Activated CD4-positive, alpha-beta T cell treated with anti-CD3 and anti-CD28 coated beads, Interleukin-2, amount 10 ng/mL, durations not matched to agents 24 days and 14 days (primary cell): ENCODE measurements at places on chromosomes 2 and 18. TPM values are rescaled to one million over a fixed set of nuclear protein-coding genes. Genes with fewer than 3 reads are reported as not detected.

DBI gene
- 139 and 145 TPM in 2 replicates for total RNA-seq

GRCh38 chr2:182077023-182077422, 91.4 kb downstream of the PPP1R1C start:
- no peak for DNase-seq

- no peak for DNase-seq
Observed at GRCh38 chr18:22432657-22433137, 15.0 kb upstream of the CTAGE1 start.

DNA sequence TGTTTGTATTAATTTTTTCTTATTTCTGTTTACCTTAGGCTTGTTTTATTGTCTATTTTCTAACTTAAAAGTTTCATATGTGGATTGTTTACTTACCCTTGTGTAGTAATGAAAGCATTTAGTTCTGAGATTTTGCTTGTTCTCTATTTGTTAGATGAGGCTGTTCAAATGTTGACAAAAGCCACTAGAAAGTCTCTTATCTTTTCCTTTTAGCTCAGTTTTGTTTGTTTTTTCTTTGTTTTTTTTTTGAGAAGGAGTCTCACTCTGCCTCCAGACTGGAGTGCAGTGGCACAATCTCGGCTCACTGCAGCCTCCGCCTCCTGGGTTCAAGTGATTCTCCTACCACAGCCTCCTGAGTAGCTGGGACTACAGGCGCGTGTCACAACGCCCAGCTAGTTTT, 30.9 kb downstream of the USP14 start:
- no peak for DNase-seq

CD207 gene
- not detected in 2 replicates for total RNA-seq
